ENCODE measurements at places on chromosomes 7 and 10. TPM values are rescaled to one million over a fixed set of nuclear protein-coding genes. Genes with fewer than 3 reads are reported as not detected.

- no peaks in the 10 kb centered on the region for H3K27me3 ChIP-seq
- H3K4me3 ChIP-seq = peak overlapping the region; percentile 74
- H3K27ac ChIP-seq = peak overlapping the region; percentile 67
- peak; percentile 22 for DNase-seq
Observed at GRCh38 chr10:93703066-93703465, 674 bp upstream of the FRA10AC1 start.

GRCh38 chr7:111091593-111092358 lies 849 bp downstream of the LRRN3 start:
- H3K36me3 ChIP-seq = no peaks in the 10 kb centered on the region
- no peak overlapping the region for H3K27ac ChIP-seq
- peak overlapping the region; percentile 72 for H3K4me3 ChIP-seq
- H3K4me1 ChIP-seq = peaks cover 19% of the 10 kb centered on the region

GRCh38 chr7:391411-391951 lies 101.5 kb downstream of the FOXL3 start:
- no peak overlapping the region for H3K4me3 ChIP-seq
- no peaks in the 10 kb centered on the region for H3K27me3 ChIP-seq
- H3K36me3 ChIP-seq = no peaks in the 10 kb centered on the region
- no peak for DNase-seq
- no peak overlapping the region for H3K27ac ChIP-seq

DNA sequence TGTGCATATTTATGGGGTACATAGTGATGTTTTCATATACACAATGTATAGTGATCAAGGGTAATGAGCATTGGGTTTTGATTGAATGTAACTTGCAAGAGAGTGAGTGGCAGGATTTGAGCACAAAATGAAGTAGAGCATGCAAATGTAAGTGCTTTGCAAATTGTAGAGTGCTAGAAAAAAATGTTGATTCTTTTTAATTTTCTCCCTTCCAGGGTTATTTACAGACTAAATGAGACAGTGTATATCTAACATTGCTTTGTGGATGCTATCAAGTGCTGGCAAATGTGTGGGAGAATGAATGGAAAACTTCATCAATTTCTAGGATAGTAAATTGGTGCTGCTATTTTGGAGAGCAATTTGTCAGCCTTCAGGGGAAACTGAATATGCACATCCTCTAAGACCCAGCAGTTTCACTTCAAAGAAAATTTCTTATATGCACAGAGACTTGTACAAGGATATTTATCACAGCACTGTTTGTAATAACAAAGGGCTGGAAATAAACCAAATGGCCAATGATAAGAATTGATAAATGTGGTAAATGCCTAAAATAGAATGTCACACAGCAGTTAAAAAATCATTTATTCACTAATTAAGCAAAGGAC lies 120.6 kb upstream of the PLPP4 start:
- no peaks in the 10 kb centered on the region for H3K27me3 ChIP-seq
- no peak overlapping the region for H3K4me3 ChIP-seq
- no peaks in the 10 kb centered on the region for H3K4me1 ChIP-seq
- no peaks in the 10 kb centered on the region for H3K36me3 ChIP-seq
- DNase-seq = no peak

- H3K4me1 ChIP-seq = no peaks in the 10 kb centered on the region
- peaks cover 14% of the 10 kb centered on the region for H3K27me3 ChIP-seq
- DNase-seq = peak; percentile 66
- no peak overlapping the region for H3K4me3 ChIP-seq
Observed at GRCh38 chr10:132977076-132977475, 34.7 kb upstream of the CFAP46 start.

DNA sequence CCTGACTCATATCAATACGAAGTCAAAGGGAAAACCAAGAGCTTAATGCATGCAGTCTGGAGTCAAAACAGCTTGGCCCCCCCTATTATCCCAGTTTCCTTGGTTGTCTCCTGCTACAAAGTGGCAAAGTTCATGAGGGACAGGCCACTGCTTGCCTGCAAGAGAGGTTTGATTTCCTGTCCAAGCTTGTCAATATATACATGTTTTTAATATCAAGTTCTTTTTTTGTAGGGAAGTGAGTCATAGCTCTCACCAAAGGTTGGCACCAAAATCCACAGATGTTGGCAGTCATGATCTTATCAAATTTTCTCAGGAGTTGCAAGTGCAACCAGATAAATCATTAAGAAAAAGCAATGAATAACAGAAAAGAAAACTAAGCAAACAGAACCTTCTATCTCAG lies 176.8 kb downstream of the COBL start:
- peaks cover 8% of the 10 kb centered on the region for H3K4me1 ChIP-seq
- no peaks in the 10 kb centered on the region for H3K36me3 ChIP-seq
- peaks cover 18% of the 10 kb centered on the region for H3K27me3 ChIP-seq
- no peak overlapping the region for H3K4me3 ChIP-seq

DNA sequence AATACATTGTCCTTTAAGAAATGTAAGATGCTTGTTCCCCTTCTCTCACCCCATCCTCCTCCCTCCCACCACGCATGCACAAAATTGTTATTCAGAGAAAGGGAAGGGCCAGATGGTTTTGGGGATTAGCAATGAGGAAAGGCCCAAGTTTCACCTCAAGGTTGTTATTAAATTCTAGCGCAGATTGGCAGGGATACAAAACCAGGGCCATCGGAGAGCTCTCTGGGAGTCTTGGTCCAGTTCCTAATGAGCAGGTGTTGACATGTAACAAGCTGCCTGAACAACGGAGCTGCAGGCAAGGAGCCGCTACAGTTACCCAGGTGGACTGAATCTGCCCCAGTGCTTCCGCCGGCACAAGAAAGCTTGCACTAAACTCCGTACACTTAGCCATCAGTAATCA lies 9.7 kb upstream of the ANK3 start:
- DNase-seq = no peak
- no peaks in the 10 kb centered on the region for H3K27me3 ChIP-seq
- no peaks in the 10 kb centered on the region for H3K36me3 ChIP-seq
- H3K27ac ChIP-seq = no peak overlapping the region
- H3K4me1 ChIP-seq = peaks cover 5% of the 10 kb centered on the region

SLC26A4 gene
- total RNA-seq = 0.36 TPM

EVX1 gene
- total RNA-seq = not detected
